Activated CD4-positive, alpha-beta T cell treated with anti-CD3 and anti-CD28 coated beads, Interleukin-2, Interleukin-4, amounts not matched to agents 100 ng/mL and 50 ng/mL, durations not matched to agents 16 hours and 8 hours (primary cell): ENCODE measurements at places on chromosomes 13 and 19.
A peak's percentile ranks its signal among the peaks of the same experiment; 100 is the strongest.

GRCh38 chr13:52104624-52105023 lies 24.2 kb downstream of the NEK5 start:
- peak; percentile 5 for DNase-seq

GRCh38 chr13:59601993-59602392 lies 561.7 kb downstream of the DIAPH3 start:
- no peak for DNase-seq

DNA sequence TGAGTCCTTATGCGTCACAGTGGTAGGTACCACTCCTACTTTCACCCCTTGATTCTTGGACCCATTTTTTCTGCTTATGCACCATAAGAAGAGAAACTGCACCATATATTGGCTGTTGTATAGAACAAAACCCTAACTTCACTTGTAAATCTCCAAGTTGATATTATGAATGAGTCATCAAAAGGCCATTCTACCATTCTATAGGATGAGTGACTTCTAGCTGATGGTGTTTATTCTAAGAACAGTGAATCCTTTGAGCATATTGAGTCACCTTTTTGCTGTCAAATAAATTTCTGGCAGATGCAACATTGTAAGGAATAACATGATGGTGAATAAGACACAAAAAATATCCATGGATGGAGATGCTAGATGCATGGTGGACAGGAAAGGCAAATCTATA lies 57.7 kb downstream of the POLR1D start:
- no peak for DNase-seq

GRCh38 chr13:79483086-79483706 lies 2.2 kb downstream of the NDFIP2 start:
- no peak for DNase-seq

DNA sequence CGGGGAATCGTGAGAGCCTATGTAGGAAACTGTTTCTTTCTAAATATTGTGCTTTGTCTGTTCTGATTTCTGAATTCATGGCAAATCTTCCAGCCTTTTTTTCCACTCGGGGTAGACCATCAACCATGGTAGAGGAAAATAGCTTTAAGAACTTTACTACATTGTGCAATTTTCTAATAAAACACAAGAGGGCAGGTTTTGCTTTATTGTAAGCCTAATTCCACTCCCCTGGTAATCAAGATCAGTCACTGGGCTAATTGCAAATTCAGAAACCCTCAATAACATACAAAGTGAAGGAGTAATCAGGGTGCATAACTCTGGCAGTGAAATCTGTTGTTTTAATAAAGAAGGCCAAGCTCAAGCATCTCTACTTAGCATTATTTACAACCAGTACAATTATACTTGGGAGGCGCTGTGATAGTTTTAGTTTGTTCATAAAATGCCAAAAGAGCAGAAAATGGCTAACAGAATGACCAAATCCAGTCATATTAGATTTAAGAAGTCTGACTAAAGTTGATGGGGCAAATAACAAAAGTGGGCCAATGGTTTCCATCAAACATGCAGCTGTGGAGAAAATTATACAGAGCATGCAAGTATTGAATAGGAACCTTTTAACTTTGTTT lies 43.8 kb downstream of the DCT start:
- peak; percentile 48 for DNase-seq

- no peak for DNase-seq
Measured at GRCh38 chr19:45507872-45508416, 665 bp downstream of the VASP start.

DNA sequence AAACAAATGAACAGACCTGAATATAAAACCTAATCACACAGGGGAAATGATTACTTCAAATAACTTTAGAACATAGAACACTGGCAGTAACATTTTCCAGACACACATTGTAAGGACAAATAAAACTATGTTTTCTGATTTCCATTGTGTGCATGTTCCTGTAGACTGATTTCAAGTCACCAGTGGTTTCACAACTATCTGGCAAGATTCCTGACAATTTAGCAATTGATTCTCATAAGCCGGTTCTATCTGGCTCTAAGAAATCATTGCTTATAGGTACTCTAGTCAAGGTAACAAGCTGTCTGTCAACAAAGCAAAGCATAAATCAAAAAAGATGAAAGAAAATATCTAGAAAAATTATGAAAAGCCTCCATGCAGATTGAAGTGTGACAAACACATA lies 19.6 kb upstream of the PCCA start:
- DNase-seq = no peak

DNA sequence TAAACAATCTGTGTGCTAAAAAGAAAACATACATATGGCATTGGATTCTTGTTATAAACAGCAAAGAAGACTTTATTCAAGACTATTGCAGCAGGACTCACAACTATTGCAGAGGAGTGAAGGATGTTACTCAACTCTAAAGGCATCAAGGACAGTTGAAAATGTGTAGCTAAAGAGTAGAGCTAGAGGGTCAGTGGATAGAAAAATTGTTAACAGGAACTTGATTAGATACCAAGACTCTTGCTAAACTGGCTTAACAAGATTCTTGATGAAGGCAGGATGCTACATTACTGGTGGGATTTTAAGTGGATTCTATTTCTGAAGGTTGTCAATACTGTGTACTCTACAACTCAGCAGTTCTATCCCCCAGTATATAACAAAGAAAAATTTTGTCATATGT lies 1183.3 kb downstream of the SLITRK1 start:
- DNase-seq = no peak

GRCh38 chr13:107208889-107209288 lies 641.0 kb upstream of the ARGLU1 start:
- DNase-seq = no peak

GRCh38 chr13:24196593-24197197 lies 36.2 kb downstream of the SPATA13 start:
- no peak for DNase-seq

- no peak for DNase-seq
Measured at GRCh38 chr19:18253716-18254115, 20.5 kb downstream of the IQCN start.
